GM12878 (cell line): ENCODE measurements at places on chromosomes 16 and 17. TPM values are rescaled to one million over a fixed set of nuclear protein-coding genes. Genes with fewer than 3 reads are reported as not detected.
A peak's percentile ranks its signal among the peaks of the same experiment; 100 is the strongest.

GRCh38 chr17:43330876-43331639 is 67.7 kb upstream of the ARL4D start:
- no peak for DNase-seq
- H3K4me1 ChIP-seq, result peaks cover 15% of the 10 kb centered on the region
- no peaks in the 10 kb centered on the region for H3K36me3 ChIP-seq
- H3K27me3 ChIP-seq, result no peaks in the 10 kb centered on the region
- H3K4me3 ChIP-seq, result no peak overlapping the region

DNA sequence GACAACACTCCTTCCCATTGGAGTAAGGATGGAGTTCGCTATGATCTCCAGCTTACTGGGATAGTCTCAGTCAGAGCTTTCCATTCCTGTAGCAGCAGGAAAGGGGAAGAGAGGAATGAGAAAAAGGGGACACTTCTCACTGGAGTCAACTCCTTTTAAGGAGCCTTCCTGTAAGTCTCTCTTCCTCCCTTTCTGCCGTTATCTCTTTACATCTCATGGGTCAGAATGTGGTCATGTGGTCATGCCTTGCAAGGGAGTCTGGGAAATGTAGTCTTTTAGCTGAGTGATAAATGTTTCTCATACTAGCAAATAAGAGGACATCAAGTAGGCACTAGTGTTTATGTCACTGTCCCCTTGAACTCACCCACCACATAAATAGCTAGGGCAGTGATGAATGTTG is 227.3 kb downstream of the HAPSTR1 start:
- DNase-seq, result no peak
- no peaks in the 10 kb centered on the region for H3K36me3 ChIP-seq
- no peaks in the 10 kb centered on the region for H3K4me1 ChIP-seq
- no peak overlapping the region for H3K4me3 ChIP-seq
- H3K27me3 ChIP-seq, result no peaks in the 10 kb centered on the region
- no peak overlapping the region for H3K27ac ChIP-seq

GRCh38 chr16:70380248-70380918 is 33.7 kb downstream of the DDX19A start:
- H3K36me3 ChIP-seq, result peaks cover 14% of the 10 kb centered on the region; the same call in 1 of the 2 replicates
- peaks cover 14% of the 10 kb centered on the region for H3K4me1 ChIP-seq
- H3K4me3 ChIP-seq, result peak overlapping the region; percentile 97

DNA sequence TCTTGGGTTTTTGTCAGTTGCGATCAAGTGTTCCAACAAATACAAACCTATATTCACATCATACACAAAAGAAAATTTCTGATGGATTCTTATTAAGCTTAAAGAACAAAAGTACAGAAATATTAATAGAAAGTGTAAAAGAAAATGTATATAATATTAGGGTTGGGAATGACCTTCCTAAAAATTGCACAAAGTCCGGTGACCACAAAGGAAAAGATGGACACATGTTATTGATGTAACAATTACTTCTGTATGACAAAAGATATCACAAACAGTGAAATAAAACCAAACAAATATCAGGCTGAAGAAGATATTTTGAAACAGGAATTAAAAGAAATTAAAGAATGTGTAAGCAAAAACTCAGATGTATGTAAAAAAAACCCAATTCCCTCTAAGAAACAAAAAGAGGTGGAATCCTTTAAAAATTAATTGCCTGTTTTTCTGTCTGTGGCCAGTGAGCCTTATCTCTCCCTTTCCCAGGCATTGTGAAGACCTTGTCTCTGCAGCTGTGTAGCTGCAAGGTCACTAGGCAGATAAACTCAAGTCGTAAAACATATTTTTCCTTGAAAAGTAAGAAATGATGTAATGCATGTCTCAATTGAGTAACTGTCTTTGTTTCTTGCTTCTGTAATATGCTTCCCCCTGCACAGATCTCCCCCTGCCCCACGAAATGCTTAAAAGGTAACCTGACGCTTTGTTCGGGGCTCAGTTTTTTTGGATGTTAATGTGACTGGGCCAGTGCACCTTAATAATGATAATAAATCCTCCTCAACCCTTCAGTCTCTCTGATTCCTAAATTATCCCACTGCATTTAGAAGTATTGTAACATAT is 2.8 kb downstream of the ST6GALNAC1 start:
- no peak overlapping the region for H3K4me3 ChIP-seq
- H3K27me3 ChIP-seq, result no peaks in the 10 kb centered on the region
- no peak overlapping the region for H3K27ac ChIP-seq
- no peak for DNase-seq
- H3K36me3 ChIP-seq, result no peaks in the 10 kb centered on the region

GRCh38 chr17:44536090-44536953 is 21.0 kb upstream of the FZD2 start:
- no peak for DNase-seq
- no peak overlapping the region for H3K27ac ChIP-seq
- H3K4me1 ChIP-seq, result peaks cover 10% of the 10 kb centered on the region
- no peaks in the 10 kb centered on the region for H3K27me3 ChIP-seq
- H3K36me3 ChIP-seq, result no peaks in the 10 kb centered on the region

- DNase-seq, result no peak
- H3K27ac ChIP-seq, result no peak within 1 kb of the TSS
- no peaks in the 10 kb centered on the region for H3K27me3 ChIP-seq
- H3K36me3 ChIP-seq, result no peaks in the 10 kb centered on the region
- H3K4me1 ChIP-seq, result no peaks in the 10 kb centered on the region
These were observed at the start of gene MEFV for GRCh38 chr16:3256146-3256865. Gene MEFV, minus strand, starts transcription at chr16:3256633. Its CDS starts 46 bp downstream, at chr16:3256587.

Gene ABCA3
- total RNA-seq, result 15.5 and 17.6 TPM in 2 replicates

Gene BCAR1
- total RNA-seq, result 10.7 and 14.1 TPM in 2 replicates

Gene SGCA
- 0.51 and 0.56 TPM in 2 replicates for total RNA-seq

Gene PDPR
- 12.3 and 13.6 TPM in 2 replicates for total RNA-seq

Gene KCNH4
- 0.19 and 0.26 TPM in 2 replicates for total RNA-seq
